ENCODE measurements at places on chromosomes 6 and 20.

DNA sequence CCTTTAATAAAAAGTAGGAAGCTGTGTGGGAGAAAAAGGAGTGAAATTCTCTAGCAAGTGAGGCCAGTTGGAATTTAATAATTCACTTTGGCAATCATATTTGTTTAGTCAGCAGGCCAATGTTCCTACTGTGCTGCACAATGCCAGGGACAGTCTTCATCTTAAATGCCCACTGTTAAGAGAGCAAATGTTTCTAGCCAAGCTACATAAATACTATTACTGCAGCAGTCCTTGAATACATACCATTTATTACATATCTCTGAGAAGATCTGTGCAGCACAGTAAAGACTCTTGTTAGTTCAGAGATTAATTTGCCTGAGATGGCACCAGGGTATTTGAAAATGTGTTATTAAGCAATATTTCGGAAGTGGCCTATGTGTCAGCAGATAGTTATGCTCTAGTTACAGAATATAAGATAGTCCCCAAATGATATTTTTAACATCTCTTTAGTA lies 105.4 kb downstream of the OGFRL1 start:
- no peak for DNase-seq

DNA sequence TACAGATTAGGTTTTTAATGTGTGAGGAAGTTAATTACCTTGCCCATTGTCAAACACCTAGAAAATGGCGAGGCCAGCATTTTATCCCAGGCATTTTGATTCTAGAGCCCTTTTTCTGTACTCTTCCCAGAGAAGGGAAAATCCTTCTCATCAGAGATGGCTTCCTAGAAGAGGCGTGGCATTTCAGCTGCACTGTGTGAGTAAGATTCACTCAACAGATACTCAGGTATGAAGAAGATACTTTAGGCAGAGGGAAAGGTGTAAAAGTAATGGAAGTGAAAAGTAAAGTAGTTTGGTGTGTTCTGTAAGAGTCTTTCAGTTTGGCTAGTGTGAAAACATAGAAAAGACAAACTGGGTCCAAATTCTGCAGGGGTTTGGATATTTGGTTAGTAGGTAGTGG lies 113.8 kb downstream of the MAP3K4 start:
- DNase-seq = no peak

GRCh38 chr6:4352731-4353130 lies 217.4 kb upstream of the ECI2 start:
- no peak for DNase-seq

GRCh38 chr20:24350923-24351368 lies 118.5 kb upstream of the SYNDIG1 start:
- no peak for DNase-seq

Measured in Right ventricle myocardium inferior (tissue), 1 donor.